ENCODE measurements at places on chromosomes 11 and 22. TPM values are rescaled to one million over a fixed set of nuclear protein-coding genes. Genes with fewer than 3 reads are reported as not detected.
A peak's percentile ranks its signal among the peaks of the same experiment; 100 is the strongest.

DNA sequence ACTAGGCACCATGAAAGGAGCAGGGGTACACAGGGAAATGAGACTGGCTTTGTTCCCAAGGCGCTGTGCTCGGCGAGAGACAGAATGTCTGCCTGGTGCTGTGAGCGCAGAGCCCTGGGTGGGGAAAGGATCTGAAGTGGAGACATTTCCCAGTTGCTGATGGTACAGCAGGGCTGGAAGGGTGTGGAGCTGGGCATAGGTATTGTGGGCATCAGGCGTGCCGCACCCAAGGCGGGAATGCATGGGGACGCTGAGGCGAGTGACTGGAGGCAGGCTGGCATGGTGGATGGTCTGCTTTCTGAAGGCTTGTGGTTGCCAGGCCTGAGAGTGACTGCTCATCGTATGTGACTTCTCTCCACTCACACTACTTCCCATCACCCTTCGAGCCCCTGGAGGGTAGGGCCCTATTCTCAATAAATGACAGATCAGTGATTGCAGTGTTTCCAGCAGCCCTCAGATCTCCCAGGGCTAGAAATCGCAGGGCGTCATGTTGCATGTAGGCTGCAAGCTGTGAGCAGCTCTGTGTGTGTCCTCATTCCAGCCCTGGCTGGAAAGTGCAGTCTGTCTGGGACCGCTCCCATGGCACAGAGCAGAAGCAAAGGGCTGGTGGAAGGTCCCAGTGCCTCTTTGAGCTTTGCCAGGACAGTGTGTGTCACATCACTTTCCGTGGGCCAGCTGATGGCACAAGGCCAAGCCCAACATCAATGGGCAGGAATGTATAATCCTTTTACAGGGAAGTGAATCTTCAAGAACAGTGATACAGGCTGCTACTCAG lies 67.7 kb downstream of the TBC1D22A start:
- H3K27ac ChIP-seq = no peak overlapping the region
- H3K27me3 ChIP-seq = no peaks in the 10 kb centered on the region
- H3K36me3 ChIP-seq = peaks cover 66% of the 10 kb centered on the region
- peaks cover 4% of the 10 kb centered on the region for H3K4me1 ChIP-seq
- no peak for DNase-seq

The LMO1 gene
- total RNA-seq = not detected

The RCOR2 gene
- total RNA-seq = 0.28 TPM

- no peaks in the 10 kb centered on the region for H3K27me3 ChIP-seq
- no peak overlapping the region for H3K4me3 ChIP-seq
- no peak for DNase-seq
- no peaks in the 10 kb centered on the region for H3K4me1 ChIP-seq
These were observed 166.0 kb downstream of the TENM4 start for GRCh38 chr11:79274636-79275331.

DNA sequence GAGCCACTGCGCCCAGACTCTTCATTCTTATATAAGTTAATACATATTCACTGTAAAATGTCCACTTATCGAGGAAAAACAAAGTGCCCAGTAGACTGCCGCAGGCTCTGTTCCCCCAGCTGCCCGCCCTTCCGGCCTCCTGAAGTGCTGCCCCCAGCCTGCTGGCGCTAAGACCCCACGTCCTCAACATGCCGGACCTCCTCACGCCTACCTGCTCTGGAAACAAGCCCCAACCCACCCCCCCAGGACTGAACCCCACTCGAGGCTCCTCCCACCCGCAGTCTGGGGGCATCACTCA lies 1.1 kb downstream of the GATD1 start:
- peak overlapping the region; percentile 85 for H3K27ac ChIP-seq
- no peak for DNase-seq
- peak overlapping the region; percentile 92 for H3K4me3 ChIP-seq

GRCh38 chr22:37804352-37804880 lies 3.3 kb upstream of the GCAT start:
- no peak for DNase-seq
- H3K36me3 ChIP-seq = peaks cover 5% of the 10 kb centered on the region
- peaks cover 39% of the 10 kb centered on the region for H3K4me1 ChIP-seq
- H3K27me3 ChIP-seq = peaks cover 29% of the 10 kb centered on the region
- H3K27ac ChIP-seq = peak overlapping the region; percentile 73
- H3K4me3 ChIP-seq = peak overlapping the region; percentile 83

DNA sequence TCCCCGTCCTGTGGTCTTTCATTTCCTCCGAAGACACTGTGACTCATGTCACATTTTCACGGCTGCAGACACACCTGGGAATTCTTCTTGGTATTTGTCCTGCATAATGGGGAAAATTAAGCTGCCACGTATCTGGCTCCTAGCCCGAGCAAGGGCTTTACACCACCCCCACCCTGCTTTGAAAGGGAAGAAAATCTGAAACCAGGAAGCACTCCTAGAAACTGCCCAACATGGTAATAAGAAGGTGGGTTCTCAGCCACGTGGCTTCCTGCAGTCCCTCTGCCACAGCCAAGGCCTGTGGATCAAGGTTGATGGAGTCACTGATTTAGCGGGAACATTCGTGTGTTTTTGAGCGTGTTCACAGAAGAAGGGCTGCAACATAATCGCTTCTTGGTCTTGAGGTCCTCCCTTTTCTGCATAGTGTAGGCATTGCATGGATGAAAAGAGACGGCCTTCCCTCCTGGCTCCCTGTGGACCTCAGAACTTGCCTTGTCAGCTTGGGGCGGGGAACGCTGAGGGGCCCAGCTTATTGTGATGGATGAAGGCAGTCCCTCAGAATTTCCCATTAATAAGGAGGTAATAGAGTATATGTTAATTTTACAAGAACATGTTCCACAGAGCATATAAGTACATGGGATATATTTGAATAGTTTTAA lies 292.0 kb downstream of the NTM start:
- no peaks in the 10 kb centered on the region for H3K27me3 ChIP-seq
- no peak overlapping the region for H3K27ac ChIP-seq
- no peak overlapping the region for H3K4me3 ChIP-seq
- DNase-seq = no peak

The CATSPER1 gene
- total RNA-seq = 0.30 TPM

GRCh38 chr11:117514256-117514655 lies 186.6 kb downstream of the CEP164 start:
- H3K27ac ChIP-seq = no peak overlapping the region
- H3K27me3 ChIP-seq = no peaks in the 10 kb centered on the region
- no peaks in the 10 kb centered on the region for H3K36me3 ChIP-seq
- no peaks in the 10 kb centered on the region for H3K4me1 ChIP-seq
- DNase-seq = no peak
- no peak overlapping the region for H3K4me3 ChIP-seq

- H3K4me1 ChIP-seq = no peaks in the 10 kb centered on the region
- no peaks in the 10 kb centered on the region for H3K27me3 ChIP-seq
- H3K36me3 ChIP-seq = no peaks in the 10 kb centered on the region
- H3K27ac ChIP-seq = no peak overlapping the region
- no peak for DNase-seq
- no peak overlapping the region for H3K4me3 ChIP-seq
These were observed 170.8 kb downstream of the BUD13 start for GRCh38 chr11:116601814-116602636.

The GSTT2B gene
- 0.36 TPM for total RNA-seq

DNA sequence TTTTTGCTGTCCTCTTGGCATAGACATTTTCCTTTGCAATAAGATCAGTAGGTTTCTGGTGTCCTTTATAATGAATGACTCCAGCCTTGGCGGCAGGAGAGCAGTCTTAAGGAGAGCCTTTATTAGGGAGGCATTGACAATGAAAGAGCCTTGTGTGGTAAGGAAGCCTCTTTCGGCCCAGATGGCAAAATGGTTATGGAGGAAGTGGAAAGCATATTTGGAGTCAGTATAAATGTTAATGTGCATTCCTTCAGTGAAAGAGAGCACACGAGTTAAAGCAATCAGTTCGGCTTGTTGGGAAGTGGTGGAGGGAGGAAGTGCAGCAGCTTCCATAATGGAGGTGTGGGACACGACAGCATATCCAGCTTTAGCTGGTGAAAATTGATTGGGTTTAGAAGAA lies 18.1 kb upstream of the ANO1 start:
- H3K27me3 ChIP-seq = peaks cover 9% of the 10 kb centered on the region
- H3K4me1 ChIP-seq = no peaks in the 10 kb centered on the region
- DNase-seq = no peak
- no peak overlapping the region for H3K4me3 ChIP-seq

GRCh38 chr11:116665523-116665922 lies 107.3 kb downstream of the BUD13 start:
- no peaks in the 10 kb centered on the region for H3K36me3 ChIP-seq
- peaks cover 8% of the 10 kb centered on the region for H3K27me3 ChIP-seq
- H3K4me1 ChIP-seq = no peaks in the 10 kb centered on the region

DNA sequence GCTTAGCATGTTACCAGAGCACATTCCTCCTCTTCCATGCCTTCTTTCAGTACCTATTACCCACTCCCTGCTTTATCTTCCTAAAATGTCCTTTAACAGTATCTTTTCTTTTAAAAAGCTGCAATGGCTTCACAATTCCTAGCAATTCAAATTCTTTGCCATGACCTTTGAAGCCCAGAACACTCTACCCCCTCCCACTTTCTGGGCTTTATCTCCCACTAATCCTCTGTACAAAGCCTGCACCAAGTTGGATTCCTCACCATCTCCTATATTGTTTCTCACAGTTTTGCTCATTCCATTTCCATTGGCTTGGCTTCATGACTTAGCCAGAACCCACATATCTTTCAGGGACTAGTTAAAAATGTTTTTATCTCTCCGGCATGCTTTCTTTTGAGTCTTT lies 80.9 kb downstream of the FAM76B start:
- H3K36me3 ChIP-seq = peaks cover 2% of the 10 kb centered on the region
- no peak overlapping the region for H3K27ac ChIP-seq
- H3K4me1 ChIP-seq = peaks cover 25% of the 10 kb centered on the region
- DNase-seq = peak; percentile 18
- no peak overlapping the region for H3K4me3 ChIP-seq
- H3K27me3 ChIP-seq = no peaks in the 10 kb centered on the region

DNA sequence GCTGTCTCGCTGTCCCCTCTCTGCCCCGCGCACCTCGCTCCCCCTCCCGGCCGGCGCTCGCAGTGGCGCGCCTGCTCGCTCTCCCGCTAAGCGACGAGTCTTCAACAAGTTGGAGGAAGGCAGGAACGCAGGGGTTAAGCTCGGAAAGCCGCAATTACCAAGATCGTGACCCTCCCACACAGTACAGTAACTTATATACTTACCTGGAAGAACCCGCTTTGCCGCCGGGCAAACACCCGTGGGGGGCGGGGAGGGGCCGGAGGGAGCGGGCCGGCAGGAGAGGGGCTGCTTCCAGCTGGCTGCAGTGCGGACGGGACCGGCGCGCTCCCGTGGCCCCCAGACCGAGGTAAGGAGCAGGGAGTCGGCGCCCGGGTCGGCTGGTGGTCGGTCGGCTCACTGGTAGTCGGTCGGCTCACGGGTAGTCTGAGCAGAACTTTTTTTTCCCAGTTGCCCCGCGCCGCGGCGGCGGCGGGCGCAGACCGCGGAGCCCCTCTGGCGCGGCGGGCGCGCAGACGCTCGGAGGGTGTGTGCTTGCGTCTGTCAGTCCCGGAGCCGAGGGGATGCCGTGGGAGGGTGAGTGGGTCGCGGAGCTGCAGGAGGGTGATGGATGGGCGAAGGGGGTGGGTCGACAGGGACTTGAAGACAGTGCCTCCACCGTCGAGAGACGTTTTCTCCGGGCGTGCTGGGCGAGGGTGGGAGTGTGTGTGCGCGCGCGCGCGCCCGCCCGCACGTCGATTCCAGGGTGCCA lies 101.2 kb upstream of the HSD17B12 start:
- H3K4me3 ChIP-seq = peak overlapping the region; percentile 73
- H3K27me3 ChIP-seq = peaks cover 88% of the 10 kb centered on the region
- no peak overlapping the region for H3K27ac ChIP-seq
- H3K4me1 ChIP-seq = peaks cover 21% of the 10 kb centered on the region
- peak; percentile 63 for DNase-seq

The PRAME gene
- not detected for total RNA-seq

The IGLL5 gene
- total RNA-seq = not detected

GRCh38 chr11:107856180-107856980 lies 2.2 kb downstream of the SLC35F2 start:
- H3K36me3 ChIP-seq = peaks cover 10% of the 10 kb centered on the region
- no peak overlapping the region for H3K27ac ChIP-seq
- peaks cover 27% of the 10 kb centered on the region for H3K4me1 ChIP-seq
- DNase-seq = no peak
- peak overlapping the region; percentile 90 for H3K4me3 ChIP-seq

- H3K4me3 ChIP-seq = peak overlapping the region; percentile 88
- peaks cover 34% of the 10 kb centered on the region for H3K36me3 ChIP-seq
- no peaks in the 10 kb centered on the region for H3K27me3 ChIP-seq
- peak overlapping the region; percentile 94 for H3K27ac ChIP-seq
- peaks cover 35% of the 10 kb centered on the region for H3K4me1 ChIP-seq
These were observed 631 bp upstream of the C22orf39 start for GRCh38 chr22:19448076-19448607.

DNA sequence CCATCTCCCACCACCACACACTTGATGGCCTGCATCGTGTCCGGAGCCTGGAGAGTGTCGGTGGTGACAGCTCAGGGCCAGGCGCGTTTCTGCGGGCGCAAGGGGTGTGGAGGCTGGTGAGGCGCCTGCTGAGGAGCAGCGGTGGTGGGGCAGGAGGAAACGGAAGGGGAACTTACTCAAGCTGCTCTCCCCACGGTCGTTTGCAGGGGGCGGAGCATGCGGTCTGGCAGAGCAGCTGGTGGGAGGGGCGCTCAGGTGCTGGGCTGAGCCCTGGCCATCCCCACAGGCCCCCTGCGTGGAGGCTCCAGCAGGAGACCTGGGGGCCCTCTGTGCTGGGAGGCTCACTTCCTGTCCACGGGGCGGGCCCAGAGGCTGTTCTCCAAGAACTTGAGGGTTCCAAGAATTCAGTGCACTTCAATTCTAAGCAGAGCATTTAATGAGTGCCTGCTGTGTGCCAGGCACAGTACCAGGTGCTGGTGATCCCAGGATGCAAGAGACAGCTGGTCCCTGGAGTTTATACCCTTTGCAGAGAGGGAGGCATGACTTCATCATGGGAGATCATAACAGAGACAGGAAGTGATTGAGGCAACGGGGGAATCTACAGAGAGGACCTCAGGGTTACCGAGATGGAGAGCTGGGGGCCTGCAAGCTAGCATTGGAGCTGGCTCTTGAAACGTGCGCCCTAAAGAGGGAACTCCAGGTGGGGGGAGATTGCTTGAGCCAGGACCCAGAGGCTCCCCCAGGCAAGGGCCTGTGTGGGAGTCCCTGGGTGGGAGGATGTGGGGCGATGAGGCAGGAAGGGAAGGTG lies at the start of gene RAC2:
RAC2 (minus strand) TSS at position 156 of the 808 bp plus-strand sequence; CDS start at position 35, 121 bp downstream.
- peaks cover 39% of the 10 kb centered on the region for H3K36me3 ChIP-seq
- peak within 1 kb of the TSS; percentile 99 for H3K4me3 ChIP-seq
- peak within 1 kb of the TSS; percentile 98 for H3K27ac ChIP-seq
- peak; percentile 95 for DNase-seq
- H3K27me3 ChIP-seq = no peaks in the 10 kb centered on the region

Measured in activated CD4-positive, alpha-beta T cell treated with anti-CD3 and anti-CD28 coated beads, Interleukin-2, amount 10 ng/mL, durations not matched to agents 24 days and 14 days (primary cell).